ENCODE measurements at places on chromosomes 12 and 14. TPM values are rescaled to one million over a fixed set of nuclear protein-coding genes. Genes with fewer than 3 reads are reported as not detected.

GRCh38 chr14:103561381-103562178 is 877 bp downstream of the BAG5 start:
- no peak for DNase-seq

- no peak for DNase-seq
Measured at GRCh38 chr12:18332173-18332572, 70.9 kb downstream of the PIK3C2G start.

The KLRC1 gene
- 0.80 TPM for total RNA-seq

GRCh38 chr12:55008944-55009585 is 10.7 kb upstream of the NEUROD4 start:
- DNase-seq = no peak

The RBP5 gene
- 1.1 TPM for total RNA-seq

The KRT3 gene
- not detected for total RNA-seq

The GZMB gene
- 2.0 TPM for total RNA-seq

The TDP1 gene
- total RNA-seq = 13.6 TPM

- no peak for DNase-seq
Measured at GRCh38 chr12:132743831-132744230, 17.8 kb downstream of the ANKLE2 start.

The ESRRB gene
- total RNA-seq = 0.22 TPM

DNA sequence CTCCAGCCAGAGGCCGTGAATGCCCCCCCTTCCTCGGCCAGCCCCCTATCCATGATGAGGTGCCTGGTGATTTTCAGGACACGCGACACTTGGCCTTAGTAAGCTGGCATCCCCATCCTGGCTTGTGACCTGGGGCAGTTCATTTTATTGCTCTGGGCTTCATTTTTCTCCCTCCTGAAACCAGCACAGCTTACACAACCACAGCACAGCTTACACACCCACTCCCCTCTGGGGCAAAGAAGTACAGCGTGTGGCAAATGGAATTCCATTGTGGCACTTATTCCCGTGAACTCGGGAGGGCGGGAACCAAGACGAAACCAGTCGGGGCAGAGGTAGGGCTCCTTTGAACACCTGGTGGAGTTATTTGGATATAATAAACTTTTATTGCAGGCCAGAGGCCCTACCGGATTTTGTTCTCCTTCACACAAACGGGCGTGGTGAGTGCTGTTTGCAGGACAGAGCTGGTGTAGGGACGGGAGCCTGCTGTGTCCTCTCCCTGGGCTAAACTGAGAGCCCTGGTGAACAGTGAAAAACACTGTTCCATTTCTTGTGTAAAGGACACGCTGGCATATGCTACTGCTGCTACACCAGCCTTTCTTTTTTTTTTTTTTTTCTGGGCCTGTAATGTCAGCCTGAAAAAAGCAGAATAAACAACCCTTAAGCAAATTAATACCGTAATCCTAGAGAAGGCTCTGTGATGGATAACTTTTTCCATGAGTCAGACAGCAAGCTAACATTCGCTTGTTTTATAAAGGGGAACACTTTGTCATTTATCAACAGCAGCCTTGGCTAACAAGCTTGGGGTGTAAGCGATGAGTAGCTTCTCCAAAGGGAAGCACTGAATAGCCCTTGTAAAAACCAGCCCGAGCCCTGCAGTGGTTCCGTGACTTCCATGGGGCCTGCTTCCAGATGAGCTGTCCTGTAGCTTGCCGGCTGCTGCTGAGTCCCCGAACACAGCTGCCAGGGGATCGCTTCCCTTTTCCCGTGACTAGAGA is 29.3 kb downstream of the CD9 start:
- DNase-seq = no peak

The MYO1H gene
- 0.10 TPM for total RNA-seq

The CMKLR1 gene
- 26.0 TPM for total RNA-seq

DNA sequence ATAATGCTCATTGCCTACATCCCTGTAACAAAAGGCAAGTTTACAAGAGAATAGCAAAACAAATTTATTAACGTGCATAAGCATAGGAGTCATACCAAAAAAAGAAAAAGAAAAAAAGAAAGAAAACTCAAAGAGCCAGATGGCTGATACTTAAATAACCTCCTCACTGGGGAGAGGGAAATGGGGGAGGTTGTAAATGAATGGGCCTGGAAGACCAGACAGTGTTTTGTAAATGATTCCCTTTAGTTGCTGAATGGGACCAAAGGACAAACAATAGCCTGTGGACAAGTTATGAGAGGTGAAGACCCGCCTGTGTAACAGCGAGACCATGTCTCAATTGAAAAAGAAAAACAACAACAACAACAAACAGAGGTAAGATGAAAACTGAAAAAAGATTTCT is 35.3 kb downstream of the CAPS2 start:
- no peak for DNase-seq

The PRH2 gene
- not detected for total RNA-seq

GRCh38 chr14:33796356-33796755 is 154.5 kb downstream of the EGLN3 start:
- no peak for DNase-seq

The KLRG1 gene
- 7.7 TPM for total RNA-seq

DNA sequence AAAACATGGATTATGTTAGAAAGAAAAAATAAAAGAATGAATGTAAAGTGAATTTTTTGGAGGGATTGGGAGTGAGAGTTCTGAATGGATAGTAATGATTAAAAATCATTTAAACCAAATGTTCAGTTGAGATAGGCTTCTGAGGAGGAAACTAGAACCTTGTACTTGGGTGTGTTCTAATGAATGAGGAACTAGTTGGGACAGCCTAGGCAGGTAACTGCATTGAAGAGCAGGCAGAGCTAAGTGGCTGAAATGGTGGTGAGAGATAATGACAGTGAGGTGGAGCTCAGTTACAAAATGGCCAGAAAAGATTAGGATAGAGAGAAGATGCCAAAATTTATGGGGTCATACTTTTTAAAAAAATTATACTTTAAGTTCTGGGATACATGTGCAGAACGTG is 132.9 kb downstream of the ATP23 start:
- no peak for DNase-seq

DNA sequence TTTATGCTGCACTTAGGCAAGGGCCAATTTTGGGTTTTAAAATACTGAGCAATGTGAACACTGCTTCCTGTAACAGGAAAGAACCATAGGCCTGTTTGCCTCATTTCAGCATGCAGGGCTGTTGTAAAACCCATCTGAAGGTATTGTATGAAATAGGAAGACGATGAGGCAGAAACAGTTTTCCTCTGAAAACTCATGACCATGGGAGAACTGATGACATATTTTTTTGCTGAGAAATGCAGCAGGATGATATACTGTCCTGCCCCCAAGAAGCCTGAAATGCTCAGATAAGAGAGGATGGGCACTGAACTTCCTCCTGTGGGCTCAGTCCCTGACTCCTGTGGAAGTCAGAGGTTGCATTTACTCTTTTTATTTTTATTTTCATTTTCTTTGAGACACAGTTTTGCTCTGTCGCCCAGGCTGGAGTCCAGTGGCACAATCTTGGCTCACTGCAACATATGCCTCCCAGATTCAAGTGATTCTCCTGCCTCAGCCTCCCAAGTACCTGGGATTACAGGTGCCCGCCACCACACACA is 17.4 kb downstream of the PYGL start:
- DNase-seq = no peak

DNA sequence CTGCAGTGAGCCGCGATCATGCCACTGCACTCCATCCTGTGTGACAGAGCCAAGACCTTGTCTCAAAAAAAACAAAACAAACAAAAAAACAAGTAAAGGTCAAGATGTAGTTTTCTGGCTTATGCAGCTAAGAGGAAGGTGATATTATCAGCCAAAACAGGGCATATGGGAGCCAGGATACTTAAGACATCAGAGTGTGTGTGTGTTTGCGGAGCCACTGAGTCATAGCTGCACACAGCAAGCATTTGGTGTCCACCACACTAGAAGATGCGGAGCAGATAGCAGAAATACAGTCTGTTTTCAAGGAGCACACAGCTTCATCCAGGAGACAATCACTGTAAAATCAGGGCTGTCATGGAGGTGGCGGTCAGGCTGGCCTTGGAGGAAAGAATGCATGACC is 72.6 kb upstream of the REP15 start:
- no peak for DNase-seq

DNA sequence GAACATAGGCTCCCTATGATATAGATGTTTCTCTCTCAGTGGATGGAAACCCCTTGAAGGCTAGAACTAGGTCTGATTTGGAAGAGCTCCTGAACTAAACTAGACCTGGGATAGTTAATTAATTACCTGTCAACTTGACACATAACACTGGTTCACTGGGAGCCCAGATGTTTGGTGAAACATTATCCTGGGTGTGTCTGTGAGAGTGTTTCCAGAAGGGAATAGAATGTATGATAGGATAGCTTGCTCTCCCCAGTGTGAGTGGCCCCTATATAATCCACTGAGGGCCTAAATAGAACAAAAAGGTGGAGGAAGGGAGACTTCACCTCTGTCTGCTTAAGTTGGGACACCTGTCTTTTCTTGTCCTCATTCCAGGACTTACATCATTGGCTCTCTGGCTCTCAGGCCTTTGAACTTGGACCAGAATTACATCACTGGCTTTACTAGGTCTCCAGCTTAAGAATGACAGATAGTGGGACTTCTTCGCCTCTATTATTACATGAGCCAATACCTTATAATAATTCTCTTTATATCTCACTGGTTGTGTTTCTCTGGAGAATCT is 194.1 kb downstream of the KTN1 start:
- no peak for DNase-seq

- DNase-seq = no peak
Measured at GRCh38 chr14:39912192-39913100, 480.2 kb upstream of the FBXO33 start.

The ACVRL1 gene
- 85.2 TPM for total RNA-seq

- no peak for DNase-seq
Measured at GRCh38 chr14:87325741-87326140, 667.2 kb downstream of the GALC start.

GRCh38 chr12:93925585-93926205 is 222.7 kb upstream of the PLXNC1 start:
- no peak for DNase-seq

GRCh38 chr12:22812531-22812930 is 187.6 kb downstream of the ETNK1 start:
- no peak for DNase-seq

GRCh38 chr14:100683578-100683977 is 43.1 kb upstream of the DLK1 start:
- no peak for DNase-seq

- no peak for DNase-seq
Measured at GRCh38 chr12:132856581-132856980, 27.9 kb upstream of the GOLGA3 start.

DNA sequence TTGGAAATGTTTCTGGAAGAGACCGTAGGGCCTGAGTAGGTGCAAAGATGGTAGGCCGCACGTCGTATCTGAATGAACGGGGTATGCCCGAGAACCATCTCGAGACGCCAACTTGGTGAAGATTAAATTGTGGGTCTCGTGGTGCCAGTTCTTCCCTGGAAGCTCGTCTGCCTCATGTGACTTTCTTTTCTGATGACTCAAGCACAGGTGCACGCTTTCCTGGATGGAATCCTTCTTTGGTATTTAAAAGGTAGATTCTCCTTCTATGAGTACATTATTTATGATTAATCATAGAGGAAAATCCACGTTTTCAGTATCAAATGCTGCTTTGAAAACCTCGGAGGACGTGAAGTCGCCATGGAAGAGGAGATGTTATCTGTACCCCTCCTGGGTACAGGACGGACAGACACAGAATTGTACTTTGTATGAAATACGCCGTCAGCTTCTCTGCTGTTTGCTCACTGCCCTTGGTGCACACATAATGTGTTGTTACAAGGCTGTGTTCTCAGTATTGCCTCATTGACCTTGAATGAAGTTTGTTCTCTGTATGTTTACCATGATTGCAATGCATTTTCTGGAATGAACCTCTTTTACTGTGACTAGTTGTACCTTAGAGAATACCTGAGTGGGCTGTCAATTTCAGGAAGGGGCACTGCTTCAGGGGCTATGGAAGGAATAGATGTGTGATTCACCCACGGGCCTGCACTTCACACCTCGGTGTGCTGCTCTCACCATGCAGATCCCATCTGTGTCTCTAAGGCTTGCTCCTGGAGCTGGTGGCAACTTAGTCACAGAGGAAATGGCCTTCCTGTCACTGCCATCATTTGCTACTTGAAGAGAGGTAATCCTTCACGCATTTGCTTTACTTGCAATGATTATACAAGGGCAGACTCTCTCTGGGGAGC is 137.3 kb upstream of the RTL1 start:
- DNase-seq = no peak

DNA sequence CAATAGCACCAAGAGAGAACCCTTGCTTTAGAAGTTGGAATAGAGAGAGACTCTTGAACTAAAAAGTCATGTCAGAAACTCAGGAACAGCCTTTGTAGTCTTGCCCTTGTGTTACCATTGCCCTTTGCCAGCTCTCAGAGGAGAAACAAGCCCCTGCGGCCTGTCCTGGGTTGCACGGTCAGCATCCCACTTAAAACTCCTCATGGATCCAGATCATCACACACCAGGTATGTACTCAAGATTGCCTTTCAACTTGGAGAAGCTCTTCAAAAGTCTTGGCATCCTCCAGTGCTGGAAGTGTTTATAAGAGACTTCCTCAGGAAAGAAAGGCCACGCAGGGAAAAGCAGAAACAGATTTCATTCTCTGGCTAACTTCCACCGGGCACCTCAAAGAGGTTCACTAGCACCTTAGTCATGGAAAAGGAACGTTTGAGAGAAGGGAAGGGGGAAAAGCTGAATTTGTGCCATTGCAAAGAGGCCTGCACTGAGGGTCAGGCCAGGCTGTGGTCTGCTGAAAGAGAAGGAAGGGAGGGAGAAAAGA is 594.2 kb downstream of the MED13L start:
- DNase-seq = no peak

The FAM90A1 gene
- 0.48 TPM for total RNA-seq

DNA sequence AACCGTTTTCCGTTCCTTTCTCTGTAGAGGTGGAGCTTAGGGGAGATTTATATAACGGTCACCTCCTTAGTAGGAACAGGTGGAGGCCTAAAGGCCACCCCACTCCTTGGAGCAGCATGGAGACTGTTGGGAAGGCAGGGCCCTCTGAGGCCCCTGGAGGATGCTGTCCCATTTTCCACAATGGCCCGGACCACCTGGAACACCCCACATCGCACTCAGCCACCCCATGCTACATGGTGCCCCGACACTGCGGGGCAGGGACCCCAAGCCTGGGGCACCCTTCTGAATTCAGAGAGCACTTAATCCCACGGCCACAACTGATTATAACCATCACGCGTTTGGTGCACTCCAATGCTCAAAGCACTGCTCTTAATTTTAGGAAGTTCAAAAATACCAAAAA is 41.4 kb downstream of the C14orf132 start:
- DNase-seq = peak; percentile 28

DNA sequence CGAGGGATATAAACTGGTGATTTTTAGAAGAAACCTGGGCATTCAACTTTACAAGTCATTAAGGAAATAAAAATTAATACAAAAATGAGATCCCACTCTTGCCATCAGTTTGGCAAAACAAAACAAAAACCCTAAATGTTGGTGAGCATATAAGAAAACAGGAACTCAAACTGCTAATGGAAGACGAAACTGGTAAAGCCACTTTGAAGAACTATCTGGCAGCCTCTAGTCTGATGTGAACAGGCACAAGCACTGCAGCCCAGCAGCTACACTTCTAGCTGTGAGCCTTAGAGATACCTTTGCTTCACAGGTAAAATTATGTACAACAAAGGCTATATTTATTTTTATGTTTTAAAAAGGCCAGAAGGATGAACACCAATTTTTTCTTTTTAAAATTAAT is 459.6 kb downstream of the ZFP36L1 start:
- no peak for DNase-seq

The SLCO1B1 gene
- not detected for total RNA-seq

- no peak for DNase-seq
Measured at GRCh38 chr12:97639702-97640101, 177.1 kb downstream of the RMST start.

The PNN gene
- 43.9 TPM for total RNA-seq

All from mesenteric fat pad (tissue), 1 donor.